ENCODE measurements at places on chromosomes 1 and 21.
A peak's percentile ranks its signal among the peaks of the same experiment; 100 is the strongest.

GRCh38 chr1:221567859-221568507 is 173.9 kb downstream of the DUSP10 start:
- no peak for DNase-seq

- no peak for DNase-seq
Observed at GRCh38 chr21:26952374-26953066, 14.4 kb downstream of the ADAMTS5 start.

DNA sequence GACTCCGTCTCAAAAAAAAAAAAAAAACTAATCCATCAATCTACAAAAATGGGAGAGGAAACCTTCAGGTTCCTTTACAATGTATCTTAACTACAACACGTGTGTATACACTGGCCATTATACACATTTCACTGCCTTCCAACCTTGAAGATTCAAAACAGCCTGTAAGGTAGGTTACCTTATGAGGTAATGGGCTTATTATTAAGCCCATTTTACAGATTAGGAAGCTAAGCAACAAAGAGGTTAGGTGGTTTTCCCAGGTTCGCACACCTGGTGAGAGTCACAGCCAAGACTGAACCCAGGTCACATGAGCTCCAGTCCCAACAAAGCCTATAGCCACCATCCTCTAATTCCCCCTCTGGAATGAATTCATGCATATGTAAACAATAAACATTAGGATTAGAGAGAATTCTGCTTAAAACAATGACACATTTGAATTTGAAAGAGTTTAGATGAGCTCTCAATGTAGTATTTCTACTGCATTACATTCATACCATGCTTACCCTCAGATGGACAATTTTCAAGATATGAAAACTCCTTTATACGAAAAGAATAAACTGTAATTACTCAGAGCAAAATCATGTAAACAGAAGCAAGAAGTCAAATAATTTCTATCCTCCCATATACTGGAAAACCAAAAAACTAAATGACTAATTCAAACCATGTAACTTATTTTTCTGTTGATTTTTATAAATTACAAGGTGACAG is 54.8 kb downstream of the EIF4G3 start:
- peak; percentile 21 for DNase-seq

DNA sequence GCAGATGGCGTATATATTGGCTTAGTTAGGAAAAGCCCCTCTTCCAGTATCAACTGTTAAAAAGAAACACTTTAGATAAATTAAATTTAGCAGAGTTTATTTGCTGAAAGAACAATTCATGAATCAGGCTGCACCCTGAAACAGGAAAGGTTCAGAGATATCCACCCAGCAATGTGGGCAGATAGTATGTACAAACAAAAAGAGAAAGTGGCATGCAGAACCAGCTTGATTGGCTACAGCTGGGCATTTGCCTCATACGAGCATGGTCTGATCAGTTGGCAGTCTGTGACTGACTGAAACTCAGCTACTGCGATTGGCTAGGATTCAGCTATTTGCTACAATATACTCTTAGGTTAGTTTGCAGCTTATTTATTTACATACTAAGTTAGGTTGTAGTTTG is 98.2 kb downstream of the ZC3H11B start:
- DNase-seq = no peak

- peak; percentile 40 for DNase-seq
Observed at GRCh38 chr1:168135921-168136708, 615 bp downstream of the GPR161 start.

GRCh38 chr1:160432371-160432786 is 32.0 kb downstream of the VANGL2 start:
- no peak for DNase-seq

DNA sequence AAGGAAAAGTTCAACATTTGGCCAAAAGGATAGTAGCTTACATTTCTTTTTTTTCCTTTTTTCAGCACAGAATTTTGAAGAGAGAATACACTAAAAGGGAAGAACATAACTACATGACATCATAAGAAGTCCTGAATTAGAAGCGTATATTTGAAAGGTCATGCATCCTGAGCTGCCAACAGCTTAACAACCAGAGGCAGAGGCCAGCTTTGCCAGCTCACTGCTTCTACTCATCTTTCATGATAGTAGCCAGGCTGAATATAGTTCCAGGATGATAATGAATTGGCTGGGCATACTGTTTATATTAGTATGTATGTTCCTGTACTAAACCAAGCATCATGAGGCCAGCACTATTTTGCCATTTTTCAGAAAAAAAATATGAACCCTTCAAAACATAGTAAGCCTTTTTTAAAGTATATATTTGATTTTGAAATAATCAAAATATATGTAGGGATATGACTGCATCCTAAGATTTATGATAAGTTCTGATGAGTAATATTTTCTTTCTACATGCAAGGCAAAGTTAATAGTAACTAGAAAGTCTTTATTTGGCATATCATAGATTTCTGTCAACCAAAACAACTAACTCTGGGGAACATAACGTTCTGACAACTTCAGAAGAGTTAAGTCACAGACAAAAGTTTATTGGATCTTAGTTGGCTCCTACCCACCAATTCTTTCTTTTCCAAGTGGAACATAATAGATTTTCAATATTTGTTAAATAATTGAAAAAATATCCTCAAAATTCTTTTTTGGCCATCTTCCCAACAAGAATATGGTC is 123.2 kb downstream of the DPYD start:
- peak; percentile 57 for DNase-seq

DNA sequence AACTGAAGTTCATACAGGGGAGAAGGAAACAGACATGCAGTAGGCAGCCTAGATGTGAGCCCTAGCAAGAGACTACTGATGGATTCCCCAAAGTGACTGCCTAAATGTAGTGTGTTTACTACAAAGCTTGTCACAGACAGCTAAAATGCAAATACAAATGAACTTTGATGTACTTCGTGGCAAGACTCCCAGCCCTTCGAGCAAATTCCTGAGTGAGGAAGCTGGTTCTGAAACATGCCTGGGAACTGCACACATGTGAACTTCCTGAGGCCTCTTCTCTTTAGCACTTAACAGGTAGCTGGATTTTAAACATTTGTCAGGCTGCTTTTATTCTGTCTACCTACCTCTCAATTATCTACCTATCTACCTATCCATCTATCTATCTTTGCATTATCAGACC is 6.7 kb upstream of the IRF2BP2 start:
- peak; percentile 62 for DNase-seq
